Immature natural killer cell (primary cell): ENCODE measurements at places on chromosomes 4 and X.

DNA sequence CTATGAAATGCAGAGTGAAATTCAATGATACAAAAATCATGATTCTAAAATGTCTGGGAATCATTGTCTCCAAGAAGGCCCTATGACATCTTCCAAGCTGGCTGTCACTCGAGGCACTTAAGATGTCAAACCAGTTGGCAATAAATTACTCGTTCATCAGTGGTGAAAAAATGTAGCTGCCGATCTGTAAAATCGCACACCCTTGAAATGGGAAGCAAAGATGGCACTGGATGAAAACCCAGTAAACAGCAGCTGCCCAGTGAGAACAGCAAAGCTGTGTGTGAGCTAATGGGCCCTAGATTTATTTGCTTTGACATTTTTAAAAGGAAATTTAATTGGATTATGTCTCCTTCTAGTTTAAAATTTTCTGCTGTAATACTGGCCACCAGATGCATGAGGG, 181.9 kb upstream of the NDP start:
- DNase-seq, result no peak

DNA sequence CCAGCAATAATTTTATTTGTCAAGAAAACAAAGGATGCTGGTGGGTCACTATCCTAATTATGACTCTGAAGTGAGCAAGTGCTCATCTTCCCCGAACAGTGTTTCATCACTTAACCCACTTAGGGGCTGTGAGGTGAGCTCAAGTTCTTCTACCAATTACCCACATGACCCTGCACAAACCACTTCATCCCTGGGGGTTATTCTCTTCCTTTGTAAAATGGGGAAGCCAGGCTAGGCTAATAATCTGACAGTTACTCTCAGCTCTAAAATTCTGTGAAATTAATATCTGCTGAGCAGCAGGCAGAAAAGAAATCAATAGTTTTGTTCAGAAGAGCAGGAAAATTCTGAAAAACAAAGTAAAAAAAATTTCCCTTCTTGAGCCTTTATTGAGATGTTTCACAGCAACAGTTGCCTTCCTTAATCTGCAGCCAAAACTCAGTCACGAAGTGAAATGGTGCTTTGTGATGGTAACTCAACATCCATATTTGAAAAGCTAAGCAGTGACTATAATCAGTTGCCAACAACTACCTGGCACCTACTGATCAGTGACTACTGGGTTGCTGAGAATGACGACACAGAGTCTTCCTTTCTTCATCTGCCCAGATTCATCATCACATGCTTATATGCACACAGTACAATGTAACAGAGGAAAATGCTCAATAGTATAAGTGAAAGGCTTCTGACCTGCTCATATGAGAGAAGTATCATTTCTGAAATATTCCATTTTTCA, 24.1 kb downstream of the ATP8A1 start:
- DNase-seq, result no peak

- no peak for DNase-seq
These were observed 5.9 kb downstream of the NSUN7 start for GRCh38 chr4:40755616-40756015.

- DNase-seq, result no peak
These were observed 11.3 kb downstream of the SLC2A9 start for GRCh38 chr4:10009861-10010500.

DNA sequence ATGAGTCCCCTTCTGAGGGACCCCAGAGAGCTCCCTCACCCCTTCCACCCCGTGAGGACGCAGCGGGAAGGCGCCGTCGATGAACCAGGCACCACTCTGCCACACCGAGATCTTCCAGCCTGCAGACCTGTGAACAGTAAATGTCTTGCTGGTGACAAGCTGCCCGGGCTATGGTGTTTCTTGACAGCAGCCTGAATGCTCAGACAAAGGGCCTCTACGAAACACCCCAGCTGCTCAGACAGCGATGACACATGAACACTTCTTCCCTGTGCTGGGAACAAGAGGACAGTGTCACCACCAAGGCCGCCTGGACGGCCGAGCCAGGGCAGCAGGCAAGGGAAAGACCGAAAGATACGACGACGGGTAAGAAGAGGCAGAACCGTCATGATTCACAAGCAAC, 30.6 kb upstream of the GTPBP6 start:
- no peak for DNase-seq

- DNase-seq, result no peak
These were observed 126.0 kb downstream of the EMCN start for GRCh38 chr4:100391863-100392262.

DNA sequence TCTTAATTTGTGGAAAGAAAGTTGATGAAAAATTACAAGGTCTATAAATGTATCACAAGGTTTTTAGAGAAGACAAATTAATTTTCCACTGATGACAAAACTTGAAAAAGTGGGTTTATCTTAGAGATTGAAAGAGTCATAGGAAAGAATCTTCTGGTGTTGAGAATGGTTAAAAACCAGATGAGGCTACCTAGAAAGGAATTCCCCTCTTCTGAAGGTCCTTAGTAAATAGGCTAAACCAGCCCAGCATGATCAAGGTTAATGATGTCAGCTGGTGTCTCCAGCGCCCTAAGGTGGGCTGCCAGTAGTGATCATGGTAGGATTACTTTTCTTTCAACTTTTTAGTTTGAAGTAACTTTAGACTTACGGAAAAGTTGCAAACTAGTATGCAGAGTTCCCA, 71.8 kb upstream of the PGRMC2 start:
- no peak for DNase-seq

DNA sequence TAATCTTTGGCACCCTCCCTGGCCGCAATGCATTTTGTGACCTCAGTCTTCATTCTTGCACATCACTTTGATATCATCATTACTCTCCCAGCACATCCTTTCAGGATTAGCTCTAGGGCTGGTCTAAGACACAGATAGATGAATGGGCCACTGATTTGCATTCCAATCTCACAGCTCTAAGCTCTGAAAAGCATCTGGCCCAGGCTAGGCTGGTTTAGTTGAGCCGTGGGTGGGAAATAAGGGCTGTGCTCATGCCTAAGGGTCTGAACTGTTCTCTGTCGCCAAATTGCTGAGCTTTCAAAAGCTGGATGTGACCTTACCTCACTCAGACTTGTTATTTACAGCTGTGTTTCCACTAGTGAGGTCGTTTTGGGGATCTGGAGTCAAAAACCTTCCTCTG, 30.0 kb upstream of the SLC9A7 start:
- no peak for DNase-seq
